Fibroblast of the aortic adventitia (primary cell): ENCODE measurements at places on chromosomes 1 and 21.

DNA sequence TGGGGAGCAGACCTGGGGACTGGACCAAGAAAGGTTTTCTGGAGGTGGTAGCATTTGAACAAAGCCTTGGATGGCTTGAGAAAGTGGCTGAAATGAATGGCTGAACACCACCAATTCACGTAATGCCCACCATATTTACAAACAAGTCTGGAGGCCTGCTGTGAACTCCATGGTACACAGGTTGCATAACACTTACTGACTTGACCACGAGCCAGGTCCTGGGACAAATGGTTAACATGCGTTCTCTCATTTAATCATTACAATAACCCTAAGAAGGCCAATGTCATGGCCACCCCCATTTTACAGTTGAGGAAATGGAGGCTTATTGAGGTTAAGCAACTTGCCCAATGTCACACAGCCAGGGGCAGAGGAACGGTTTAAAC is 44.4 kb downstream of the ZBTB18 start:
- DNase-seq = no peak

GRCh38 chr1:15706751-15707150 is 22.6 kb downstream of the PLEKHM2 start:
- no peak for DNase-seq

DNA sequence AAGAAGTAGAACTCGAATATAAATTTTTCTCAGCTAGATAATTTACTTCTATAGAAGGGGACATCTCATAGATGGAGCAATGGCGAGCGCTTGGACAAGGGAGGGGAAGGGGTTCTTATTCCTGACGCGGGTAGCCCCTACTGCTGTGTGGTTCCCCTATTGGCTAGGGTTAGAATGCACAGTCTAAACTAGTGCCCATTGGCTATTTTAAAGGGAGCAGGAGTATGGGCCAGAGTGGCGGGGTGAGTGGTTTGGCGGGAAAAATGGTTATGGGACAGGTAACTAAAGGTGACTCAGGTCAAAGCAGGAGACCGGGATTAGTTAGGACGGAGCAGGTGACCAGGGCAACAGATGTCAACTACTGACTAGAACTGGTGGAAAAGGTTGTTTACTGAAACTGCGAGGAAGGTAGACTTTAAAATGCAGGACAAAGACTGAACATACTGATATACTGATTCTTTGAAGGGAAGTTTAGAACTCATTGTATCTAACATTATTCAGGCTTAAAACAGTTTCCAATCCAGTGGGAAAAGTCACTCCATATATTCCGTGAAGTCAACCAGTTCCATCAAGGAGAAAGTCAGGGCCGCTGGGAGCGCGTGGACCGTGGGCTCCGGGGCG is 940 bp upstream of the ATAD3A start:
- DNase-seq = peak; percentile 9

DNA sequence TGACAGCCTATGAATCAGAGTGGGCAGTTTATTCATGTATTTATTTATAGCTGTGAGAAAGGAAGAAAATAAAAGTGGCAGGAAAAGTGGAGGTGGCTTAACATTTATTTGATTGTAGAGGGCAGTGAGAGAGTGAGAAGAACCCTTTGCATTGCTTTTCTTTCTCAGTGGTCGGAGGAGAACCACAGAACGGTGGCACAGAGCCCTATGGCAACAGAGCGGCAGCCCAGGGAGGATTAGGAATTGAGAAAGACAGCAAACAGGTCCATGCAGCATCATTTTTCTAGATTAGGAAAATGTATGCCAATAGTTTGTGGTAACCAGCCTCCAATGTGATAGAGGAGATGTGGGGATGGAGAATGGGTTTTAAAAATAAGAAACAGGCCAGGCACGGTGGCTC is 53.1 kb downstream of the NMNAT2 start:
- peak; percentile 9 for DNase-seq

DNA sequence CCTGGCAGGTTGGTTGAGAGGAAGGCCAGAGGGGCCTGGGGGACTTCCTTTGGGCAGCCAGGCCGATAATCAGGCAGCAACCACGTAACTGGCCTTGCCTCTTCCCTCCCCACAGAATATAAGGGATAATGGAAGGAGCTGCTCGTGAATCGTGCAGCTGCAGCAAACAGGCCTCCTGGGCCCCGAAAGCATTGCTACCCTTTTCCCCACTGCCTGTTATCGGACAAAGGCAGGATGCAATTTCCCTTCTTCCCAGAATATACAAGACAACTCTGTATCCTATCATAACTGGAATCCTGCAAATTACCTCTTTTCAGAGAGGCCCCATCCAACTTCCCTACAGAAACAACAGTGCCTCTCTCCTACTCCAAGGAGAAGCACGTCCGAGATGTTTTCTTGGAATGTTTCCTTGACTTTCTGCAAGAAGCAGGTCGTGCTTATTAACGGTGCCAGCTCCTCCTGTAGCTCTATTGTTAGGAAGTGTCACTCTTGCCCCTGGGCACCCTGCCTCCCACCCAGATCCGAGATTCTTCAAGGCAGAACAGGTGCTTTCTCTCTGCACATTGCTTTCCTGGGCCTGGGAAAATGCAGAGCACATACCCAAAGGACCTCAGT is 106.0 kb upstream of the TIAM1 start:
- DNase-seq = no peak

GRCh38 chr1:32782086-32782485 is 35.1 kb downstream of the YARS1 start:
- no peak for DNase-seq

- peak; percentile 25 for DNase-seq
These were observed 3.4 kb upstream of the HRNR start for GRCh38 chr1:152227310-152227928.

DNA sequence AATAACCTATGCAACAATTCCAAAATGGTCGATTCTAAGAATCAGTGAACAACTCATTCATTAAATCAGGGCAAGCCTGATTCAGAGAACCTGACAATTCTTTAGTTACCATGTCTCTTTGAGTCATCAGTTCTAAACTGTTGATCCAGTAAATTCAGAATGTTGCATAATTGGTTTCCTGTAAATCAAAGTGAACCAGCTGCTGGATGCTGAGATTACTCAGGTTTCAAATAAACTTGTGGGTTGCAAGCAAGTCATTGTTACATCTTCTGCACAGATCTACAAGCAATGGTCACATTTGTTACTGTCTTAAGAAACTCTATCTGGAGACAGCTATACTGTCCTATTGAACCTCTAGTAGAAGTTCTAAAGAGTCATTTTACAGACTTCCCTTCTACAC is 16.5 kb downstream of the PLA2G2D start:
- peak; percentile 77 for DNase-seq

DNA sequence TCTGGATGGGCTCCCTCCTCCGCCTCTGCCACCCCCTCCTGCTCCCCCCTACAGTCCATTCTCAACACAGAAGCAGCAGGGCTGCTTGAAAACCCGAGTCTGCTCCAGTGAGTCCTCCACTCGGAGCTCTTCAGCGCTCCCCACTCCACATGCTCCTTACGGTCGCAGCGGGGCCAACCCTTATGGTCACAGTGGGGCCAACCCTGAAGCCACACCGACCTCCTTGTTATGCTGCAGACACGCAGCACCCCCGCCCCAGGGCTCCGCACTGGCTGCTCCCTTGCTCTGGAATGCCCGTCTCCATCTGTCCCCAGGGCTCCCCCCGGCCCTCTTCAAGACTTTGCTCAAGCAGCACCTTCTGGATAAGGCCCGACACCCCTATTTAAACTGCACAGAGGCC is 22.6 kb downstream of the GPR157 start:
- no peak for DNase-seq

- no peak for DNase-seq
These were observed 19.5 kb downstream of the C1orf174 start for GRCh38 chr1:3880429-3881192.
